Fibroblast of lung (primary cell): ENCODE measurements at places on chromosomes 12 and 14.

DNA sequence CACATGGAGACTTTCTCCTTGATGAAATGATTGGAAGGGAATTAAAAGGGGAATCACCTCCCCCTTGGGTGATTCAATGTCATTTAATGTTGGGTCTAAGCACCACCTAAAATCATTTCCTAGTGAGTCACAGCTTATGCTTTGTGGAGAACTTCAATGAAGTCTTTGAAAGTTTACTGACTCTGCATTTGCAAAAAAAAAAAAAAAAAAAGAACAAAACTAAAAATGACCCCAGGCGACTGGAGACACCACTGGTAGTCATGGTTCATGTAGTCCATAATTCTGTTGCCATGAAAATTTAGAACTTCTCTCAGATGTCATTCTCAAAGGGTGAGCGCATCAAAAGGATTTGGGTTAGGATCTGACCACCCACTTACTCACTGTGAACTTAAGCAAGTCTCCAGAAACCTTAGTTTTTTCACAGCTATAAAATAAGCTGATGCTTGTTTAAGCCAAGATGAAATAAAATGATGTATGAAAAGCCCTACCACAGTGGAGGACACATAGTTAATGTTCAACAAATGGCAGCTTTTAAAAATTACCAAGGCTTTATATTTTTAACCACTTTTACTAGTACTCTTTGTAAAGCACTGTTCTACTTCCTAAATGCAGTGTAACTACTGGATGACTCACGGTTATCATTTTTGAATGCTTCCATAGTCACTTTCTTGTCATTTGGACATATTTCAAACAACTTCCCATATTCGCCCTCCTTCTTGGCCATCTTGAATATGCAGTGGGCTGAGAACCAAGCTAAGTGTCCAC, 18.1 kb upstream of the KSR2 start:
- DNase-seq: peak; percentile 86

GRCh38 chr12:4830556-4831210, 79.0 kb upstream of the KCNA1 start:
- DNase-seq: peak; percentile 8

DNA sequence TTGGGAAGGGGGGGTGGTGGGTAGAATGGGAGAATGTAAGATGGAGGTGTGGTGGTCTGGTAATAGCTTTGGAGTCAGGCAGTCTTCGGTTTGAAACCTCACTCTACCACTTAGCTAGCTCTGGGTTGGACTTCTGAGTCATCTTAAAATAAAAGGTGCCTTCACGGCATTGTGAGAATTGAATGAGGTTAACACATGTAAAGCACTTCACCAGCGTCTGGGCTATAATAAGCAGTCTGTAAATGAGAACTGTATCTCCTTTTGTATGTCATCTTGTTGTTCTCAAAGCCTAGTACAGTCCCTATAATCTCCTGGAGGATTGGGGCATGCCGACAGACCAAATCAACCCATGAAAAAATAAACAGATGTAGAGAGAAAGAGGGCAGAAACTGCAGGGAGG, 11.2 kb downstream of the C2CD5 start:
- no peak for DNase-seq

GRCh38 chr12:20807192-20808080, 3.1 kb upstream of the SLCO1B3 start:
- no peak for DNase-seq

- peak; percentile 32 for DNase-seq
Measured at GRCh38 chr14:102949801-102950451, 27.5 kb downstream of the AMN start.

DNA sequence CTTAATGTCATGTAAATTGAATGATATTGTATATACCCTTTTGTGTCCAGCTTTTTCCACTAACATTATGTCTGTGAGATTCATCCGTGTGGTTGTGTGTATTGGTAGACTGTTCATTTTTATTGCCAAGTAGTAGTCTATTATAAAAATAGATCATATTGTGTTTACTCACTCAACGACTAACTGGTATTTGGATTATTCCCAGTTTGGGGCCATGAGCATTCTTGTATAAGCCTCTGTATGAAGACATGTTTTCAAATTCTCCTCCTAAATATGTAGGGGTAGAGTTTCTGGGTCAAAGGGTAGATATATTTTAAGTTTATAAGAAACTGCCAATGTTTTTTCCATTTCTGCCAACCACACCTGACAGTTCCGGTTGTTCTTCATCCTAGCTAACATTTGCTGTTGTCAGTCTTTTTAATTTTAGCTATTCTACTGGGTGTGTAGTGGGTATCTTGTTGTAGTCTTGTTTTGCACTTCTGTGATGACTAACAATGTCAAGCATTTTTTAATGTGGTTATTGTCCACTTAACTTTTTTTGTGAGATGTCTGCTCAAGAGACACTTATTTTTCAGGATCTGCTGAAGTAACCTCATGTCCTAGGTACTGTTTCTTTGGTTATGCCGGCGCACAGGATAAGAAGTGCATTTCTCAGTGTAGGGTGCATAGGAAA, 93.2 kb downstream of the DACT1 start:
- peak; percentile 64 for DNase-seq

- DNase-seq: no peak
Measured at GRCh38 chr12:89919241-89919906, 210.7 kb upstream of the ATP2B1 start.
